Stimulated activated CD8-positive, alpha-beta memory T cell treated with anti-CD3 and anti-CD28 coated beads, Interleukin-4, amount 100 ng/mL, for 1 hour (primary cell): ENCODE measurements at places on chromosomes 12 and 14.

DNA sequence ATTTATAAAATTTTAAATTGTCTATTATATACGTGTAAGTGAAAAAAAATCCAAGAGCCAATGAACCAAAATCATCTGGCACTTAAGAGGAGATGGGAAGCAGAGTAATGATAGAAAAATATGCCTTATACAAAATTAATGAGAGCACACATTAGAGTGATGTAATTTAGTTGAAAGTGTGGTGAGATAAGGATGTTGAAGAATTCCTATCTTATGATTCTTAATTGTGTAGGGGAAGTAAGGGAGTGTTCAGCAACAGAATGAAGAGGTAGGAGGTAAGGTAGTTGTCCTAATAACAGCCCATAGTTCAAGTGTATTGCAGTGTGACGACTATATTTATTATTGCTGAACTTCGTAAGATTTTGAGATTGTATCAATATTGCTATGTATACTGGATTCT is 843.4 kb upstream of the FLRT2 start:
- DNase-seq, result no peak

GRCh38 chr12:55060470-55060869 is 40.7 kb downstream of the NEUROD4 start:
- no peak for DNase-seq

- DNase-seq, result no peak
Observed at GRCh38 chr12:125249932-125250331, 184.7 kb downstream of the AACS start.

GRCh38 chr14:106877517-106877916 is 1351.1 kb downstream of the TMEM121 start:
- DNase-seq, result no peak

DNA sequence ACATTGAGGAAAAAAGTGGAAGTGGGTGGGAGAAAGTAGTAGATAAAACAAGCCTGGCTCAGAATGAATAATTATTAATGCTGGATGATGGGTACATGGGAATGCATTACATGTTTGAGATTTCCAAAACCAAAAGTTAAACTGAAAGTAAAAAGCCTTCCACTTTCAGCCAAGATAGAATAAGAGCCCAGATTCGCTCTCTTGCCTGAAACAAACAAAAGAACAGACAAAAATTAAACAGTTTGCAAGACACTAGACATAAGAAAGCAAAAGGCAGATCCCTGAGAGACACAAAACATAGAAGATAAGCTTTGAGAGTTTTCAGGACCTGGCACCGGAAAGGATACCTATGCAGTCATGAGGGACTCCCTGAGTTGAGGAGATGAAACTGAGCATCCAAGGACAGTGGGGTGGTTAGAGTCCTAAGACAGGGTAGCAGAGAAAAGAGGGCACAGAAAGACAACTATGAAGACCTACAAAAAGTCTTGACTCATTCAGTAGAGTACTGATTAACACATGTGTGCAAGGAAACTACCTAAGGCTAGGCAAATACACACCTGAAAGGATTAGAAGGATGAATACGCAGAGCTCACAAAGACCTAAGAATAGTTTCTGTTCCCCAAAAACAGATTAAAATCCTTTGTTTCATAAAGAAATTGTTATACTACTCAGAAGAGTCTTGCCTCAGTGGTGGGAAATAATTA is 54.1 kb downstream of the CEP83 start:
- DNase-seq, result no peak

- no peak for DNase-seq
Observed at GRCh38 chr12:102459314-102459713, 21.0 kb downstream of the IGF1 start.

DNA sequence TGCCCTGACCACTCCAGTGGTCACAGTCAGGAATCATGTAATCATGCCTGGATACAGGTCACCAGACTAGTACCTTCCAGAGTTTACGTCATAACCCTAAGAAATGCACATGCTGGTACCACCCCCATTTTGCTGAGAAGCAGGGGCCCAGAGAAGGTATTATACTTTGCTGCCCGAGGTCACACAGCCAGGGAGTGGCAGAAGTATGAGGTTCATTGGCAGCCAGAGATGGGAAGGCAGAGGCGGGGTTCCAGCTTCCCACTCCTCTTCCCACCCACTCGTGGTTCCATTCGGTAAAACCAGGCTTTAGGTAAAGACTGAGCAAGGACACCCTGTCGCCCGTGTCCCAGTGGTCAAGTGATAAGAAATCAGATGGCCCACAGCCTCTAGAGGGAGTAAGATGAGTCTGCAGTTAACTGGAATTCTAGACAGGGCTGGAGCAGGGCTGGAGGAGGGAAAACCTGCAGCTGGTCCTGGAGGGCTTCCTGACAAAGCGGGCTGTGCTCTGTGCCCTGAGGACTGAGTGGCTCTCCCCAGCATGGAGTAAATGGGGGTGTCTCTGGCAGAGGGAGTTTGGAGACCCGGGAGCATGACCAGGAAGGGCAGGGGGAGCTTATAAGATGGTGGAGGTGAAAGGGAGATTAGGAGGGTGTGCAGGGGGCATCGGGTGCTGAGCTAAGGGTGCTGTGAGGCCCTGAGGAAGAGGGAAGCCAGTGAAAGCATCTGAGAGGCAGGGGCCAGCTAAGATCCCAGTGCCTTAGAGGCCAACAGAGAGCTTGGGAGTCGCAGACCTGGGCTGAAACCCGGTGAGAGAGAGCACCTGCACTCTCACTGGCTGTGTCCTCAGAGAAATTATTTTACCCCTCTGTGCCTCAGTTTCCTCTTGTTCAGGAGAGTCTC is 5.7 kb downstream of the FAM222A start:
- DNase-seq, result no peak

GRCh38 chr12:75764091-75764841 is 252.9 kb upstream of the KRR1 start:
- no peak for DNase-seq

GRCh38 chr14:65703996-65704395 is 291.5 kb downstream of the FUT8 start:
- no peak for DNase-seq

DNA sequence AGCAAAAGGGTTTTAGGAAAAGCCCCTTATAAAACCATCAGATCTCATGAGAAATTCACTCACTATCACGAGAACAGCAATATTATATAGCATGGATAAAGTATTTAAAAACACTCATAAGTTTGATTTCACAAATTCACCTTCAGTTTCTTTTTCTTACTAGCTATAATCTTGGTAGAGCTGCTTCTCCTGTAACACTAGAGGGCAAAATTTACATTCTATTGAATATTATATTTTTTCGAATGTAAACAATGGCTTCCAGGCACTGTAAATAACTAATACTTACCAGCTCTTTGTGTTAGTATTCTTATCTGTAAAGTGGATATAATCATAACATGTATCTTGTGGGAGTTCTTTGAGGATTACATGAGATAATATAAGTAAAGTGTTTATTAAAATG is 259.6 kb downstream of the CCER1 start:
- DNase-seq, result no peak

DNA sequence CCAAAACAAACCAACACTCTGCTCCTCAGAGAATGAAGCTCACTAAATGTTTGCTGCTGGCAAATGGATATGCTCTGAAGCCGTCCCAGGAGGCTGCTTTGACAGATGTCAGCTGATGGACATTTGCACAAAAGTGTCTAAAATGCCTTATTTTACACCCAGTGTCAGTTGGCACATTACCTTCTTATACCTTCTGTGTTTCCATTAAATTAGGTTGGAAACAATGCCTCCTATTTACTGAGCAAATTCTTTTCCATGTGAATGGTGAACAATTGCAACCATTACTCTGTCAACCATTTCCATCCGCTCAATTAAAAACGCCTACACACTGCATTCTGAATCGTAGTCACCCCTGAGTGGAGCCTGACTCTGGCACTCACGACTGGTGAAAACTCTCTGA is 1679.9 kb upstream of the FLRT2 start:
- no peak for DNase-seq

DNA sequence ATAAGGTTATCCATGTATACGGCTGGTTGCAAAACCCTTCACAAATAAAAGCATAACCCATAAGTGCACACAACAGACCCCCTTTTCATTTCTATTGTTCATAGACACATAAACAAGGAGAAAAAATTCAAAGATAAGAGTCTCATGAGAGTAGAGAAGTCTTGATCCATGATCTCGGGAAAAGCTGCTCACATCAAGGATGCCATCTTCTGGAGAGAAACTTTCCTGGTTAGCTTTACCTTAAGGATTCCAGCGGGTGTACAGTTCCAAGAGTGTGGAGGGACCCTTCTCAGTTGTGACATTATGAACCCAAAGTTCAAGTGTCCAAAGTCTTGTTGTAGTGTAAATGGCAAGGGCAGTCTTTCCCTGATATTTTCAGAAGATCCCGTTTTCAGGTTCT is 144.5 kb downstream of the LLPH start:
- DNase-seq, result no peak

- no peak for DNase-seq
Observed at GRCh38 chr12:98354520-98355035, 160.8 kb upstream of the TMPO start.

DNA sequence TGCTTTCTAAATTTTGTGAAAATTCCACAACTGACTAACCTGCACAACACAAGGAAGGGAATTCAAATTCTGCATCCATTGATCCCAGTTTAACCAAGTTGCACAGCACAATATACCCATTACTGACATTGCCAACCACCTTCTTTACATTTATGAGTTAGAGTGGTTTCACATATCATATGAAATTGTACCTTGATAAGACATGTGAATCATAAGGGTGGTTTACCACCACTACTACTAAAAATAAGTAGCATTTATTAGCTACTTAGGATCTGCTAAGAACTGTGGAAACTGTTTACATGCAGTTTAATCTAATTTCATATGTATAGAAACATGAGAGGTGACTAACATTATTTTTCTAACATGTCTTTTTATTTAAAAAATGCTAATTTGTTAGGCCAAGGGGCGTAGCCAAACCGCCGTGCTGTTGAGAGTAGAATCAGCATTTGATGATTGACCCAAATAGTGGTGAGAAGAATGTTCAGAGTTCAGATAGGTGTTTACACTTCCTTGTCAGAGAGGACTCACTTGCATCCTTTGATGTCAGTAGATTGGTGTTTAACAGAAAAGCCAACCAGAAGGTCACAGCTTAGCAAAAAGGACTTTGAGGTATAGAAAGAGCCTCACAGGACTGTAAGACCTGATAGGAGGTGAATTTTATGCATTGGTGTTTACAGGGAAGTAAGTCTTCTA is 56.2 kb downstream of the LRFN5 start:
- no peak for DNase-seq

- DNase-seq, result no peak
Observed at GRCh38 chr14:29227631-29228030, 461.0 kb downstream of the FOXG1 start.

- DNase-seq, result no peak
Observed at GRCh38 chr12:46855760-46856159, 30.0 kb upstream of the SLC38A4 start.

DNA sequence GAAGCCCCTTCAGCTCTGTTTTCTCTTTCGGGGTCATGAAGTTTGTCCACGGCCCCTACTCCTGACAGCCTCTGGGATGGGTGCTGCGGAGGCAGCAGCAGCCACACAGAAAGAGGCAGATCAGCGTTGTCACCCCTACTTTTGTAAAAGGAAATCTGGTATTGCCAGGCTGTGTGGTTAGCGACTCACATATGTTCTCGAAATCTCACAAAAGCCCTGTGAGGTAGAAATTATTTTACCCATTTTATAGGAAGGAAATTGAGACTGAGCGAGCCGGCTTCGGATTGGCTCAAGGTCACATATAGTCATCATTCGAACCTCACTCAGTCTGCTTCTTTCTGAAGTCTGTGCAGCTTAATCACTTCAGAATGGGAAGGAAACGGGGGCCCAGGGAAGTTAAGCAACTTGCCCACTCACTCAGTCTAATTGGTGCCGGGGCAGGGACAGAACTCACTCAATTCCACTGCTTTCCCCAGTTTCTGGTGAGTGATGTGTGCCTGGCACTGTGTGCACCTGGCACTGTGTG is 1.1 kb upstream of the CKAP4 start:
- DNase-seq, result no peak

- DNase-seq, result no peak
Observed at GRCh38 chr12:112945515-112945914, 7.2 kb downstream of the OAS3 start.

- no peak for DNase-seq
Observed at GRCh38 chr12:100963381-100963780, 168.8 kb downstream of the ANO4 start.

GRCh38 chr12:111322336-111323250 is 46.3 kb downstream of the PHETA1 start:
- DNase-seq, result no peak

GRCh38 chr12:103494734-103495468 is 867 bp downstream of the C12orf42 start:
- no peak for DNase-seq

- DNase-seq, result peak; percentile 22
Observed at GRCh38 chr12:25249931-25250738, 594 bp downstream of the KRAS start.

DNA sequence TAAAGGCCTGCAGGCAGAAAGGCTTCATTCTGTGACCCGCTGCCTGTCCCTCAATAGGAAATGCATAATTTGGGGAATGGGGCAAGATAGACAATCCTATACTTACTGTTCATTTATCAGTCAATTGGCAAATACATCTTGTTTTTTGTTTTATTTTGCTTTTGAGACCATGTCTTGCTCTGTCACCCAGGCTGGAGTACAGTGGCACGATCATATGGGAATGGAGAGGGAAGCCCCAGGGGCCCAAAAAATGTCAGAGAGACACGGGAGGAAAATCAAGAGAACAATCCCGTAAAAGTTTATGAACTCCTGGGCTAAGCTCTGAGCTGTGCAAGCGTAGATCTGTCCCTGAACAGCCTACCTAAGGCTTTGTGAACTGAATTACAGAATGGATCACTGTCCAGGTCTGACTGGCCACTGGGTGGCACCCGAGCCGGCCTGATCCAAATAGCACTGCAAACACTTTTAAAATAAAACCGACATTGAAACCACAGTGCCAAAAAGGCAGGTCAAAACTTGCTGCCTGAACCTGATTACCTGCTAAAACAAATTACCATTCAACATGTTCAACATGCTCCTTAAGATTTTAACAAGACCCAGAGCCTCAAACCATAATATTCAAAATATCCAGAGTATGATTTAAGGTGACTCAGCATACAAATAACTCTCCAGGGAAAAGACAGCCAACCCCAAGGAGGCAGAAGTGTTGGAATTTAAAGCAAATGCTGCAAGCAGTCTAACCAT is 11.8 kb downstream of the COPS7A start:
- DNase-seq, result no peak

- DNase-seq, result peak; percentile 37
Observed at GRCh38 chr12:76621582-76622024, 62.0 kb upstream of the OSBPL8 start.

DNA sequence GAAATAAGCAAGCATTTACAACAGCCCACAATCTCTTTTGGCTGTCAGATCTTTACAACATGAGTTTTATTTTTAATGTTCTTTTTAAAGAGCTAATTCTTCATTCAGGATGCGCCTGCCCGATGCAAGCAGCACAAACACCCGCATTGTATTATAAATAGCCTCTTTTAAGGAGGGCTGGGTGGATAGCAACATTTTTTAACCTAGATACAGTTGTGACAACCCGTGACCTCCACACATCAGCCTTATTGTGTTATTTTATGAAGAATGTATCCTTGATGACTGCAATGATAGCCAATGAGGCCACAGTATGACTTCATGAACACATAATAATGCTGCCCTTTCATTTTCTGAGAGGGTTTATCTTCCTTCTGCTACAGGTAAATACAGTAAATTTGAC is 173.7 kb downstream of the FOXN3 start:
- DNase-seq, result no peak
